ENCODE measurements at places on chromosomes 2 and 18.

- H3K27ac ChIP-seq: no peak overlapping the region
- no peak for DNase-seq
- H3K27me3 ChIP-seq: no peaks in the 10 kb centered on the region
These were observed 439.7 kb downstream of the RIT2 start for GRCh38 chr18:42675810-42676209.

DNA sequence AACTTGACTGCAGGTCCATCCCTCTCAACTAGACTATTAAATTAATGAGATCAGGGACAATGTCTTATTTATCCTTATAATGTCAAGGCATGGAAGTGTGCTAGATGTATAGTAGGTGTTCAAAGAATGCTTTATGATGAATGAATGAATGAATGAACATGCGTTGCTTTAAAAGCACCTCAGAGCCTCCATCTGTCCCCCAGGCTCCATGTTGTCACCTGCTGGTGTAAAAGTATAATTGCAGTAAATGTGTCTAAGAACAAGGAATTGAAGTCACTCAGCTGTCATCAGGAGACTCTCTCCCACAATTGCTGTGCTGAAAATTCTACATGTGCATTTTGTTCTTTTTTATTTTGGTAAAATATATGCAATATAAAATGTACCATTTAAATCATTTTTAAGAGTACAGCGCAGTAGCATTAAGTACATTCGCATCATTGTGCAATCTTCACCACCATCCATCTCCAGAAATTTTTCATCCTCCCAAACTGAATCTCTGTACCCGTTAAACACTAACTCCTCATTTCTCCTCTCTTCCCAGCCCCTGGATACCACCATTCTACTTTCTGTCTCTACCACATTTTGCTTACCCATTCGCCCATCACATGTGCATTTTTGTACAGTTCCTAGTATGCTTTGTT, 52.6 kb downstream of the GNAL start:
- no peaks in the 10 kb centered on the region for H3K4me1 ChIP-seq
- no peaks in the 10 kb centered on the region for H3K36me3 ChIP-seq
- H3K4me3 ChIP-seq: no peak overlapping the region
- peaks cover 7% of the 10 kb centered on the region for H3K27me3 ChIP-seq
- DNase-seq: no peak

- peaks cover 6% of the 10 kb centered on the region for H3K27me3 ChIP-seq
- no peak for DNase-seq
- H3K4me1 ChIP-seq: peaks cover 21% of the 10 kb centered on the region
- peak overlapping the region; percentile 10 for H3K4me3 ChIP-seq
- H3K36me3 ChIP-seq: no peaks in the 10 kb centered on the region
- H3K27ac ChIP-seq: no peak overlapping the region
These were observed 3.5 kb upstream of the NAGK start for GRCh38 chr2:71064754-71065621.

DNA sequence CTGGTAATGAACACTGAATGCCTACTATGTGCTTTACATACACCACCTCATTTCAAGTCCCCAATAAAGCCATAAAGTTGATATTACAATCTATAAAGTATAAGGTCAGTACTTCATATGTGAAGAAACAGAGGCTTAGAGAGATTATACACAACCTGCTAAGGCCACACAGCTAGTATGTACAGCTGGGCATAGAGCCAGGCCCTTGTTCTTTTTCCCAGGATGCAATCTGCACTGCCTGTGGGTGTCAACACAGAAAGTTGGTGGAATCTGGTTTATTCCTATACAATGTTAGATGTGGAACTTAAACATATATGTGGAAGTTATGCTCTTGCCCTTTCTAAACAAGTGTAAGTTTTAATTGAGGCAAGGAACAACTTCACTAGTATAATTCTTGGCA, 32.8 kb downstream of the INSIG2 start:
- no peak for DNase-seq
- no peak overlapping the region for H3K27ac ChIP-seq
- H3K36me3 ChIP-seq: peaks cover 3% of the 10 kb centered on the region
- H3K4me3 ChIP-seq: no peak overlapping the region
- H3K4me1 ChIP-seq: peaks cover 8% of the 10 kb centered on the region
- H3K27me3 ChIP-seq: peaks cover 2% of the 10 kb centered on the region

GRCh38 chr2:36456227-36457175, 100.9 kb downstream of the CRIM1 start:
- no peak for DNase-seq
- no peaks in the 10 kb centered on the region for H3K27me3 ChIP-seq
- H3K36me3 ChIP-seq: peaks cover 3% of the 10 kb centered on the region
- H3K4me3 ChIP-seq: no peak overlapping the region
- H3K4me1 ChIP-seq: peaks cover 7% of the 10 kb centered on the region

Data from immature natural killer cell (primary cell).